COLO829 (cell line): ENCODE measurements at places on chromosomes 5 and 9.

GRCh38 chr9:95750725-95751519, 124.6 kb upstream of the ERCC6L2 start:
- DNase-seq = no peak

DNA sequence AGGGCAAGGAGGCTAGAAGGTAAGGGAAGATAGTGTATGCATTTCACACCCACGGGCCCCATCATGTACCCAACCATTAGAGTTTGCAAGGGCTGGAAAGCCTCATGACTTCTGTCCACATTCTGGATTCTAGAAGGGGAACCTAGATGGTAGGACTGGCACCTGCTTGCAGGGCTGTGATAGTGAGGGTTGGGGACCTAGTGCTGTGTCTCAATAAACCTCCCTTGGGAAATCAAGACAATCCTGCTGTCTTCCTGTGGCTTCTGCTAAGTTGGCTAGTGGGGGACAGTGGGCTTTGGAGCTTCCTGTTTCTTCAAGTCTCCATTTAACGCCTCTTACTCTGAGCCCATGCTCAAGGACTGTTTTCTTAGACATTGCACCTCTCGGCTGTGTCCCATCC, 43.6 kb upstream of the SYNPO start:
- no peak for DNase-seq

GRCh38 chr9:37582548-37583157, 6.5 kb upstream of the FBXO10 start:
- peak; percentile 55 for DNase-seq

DNA sequence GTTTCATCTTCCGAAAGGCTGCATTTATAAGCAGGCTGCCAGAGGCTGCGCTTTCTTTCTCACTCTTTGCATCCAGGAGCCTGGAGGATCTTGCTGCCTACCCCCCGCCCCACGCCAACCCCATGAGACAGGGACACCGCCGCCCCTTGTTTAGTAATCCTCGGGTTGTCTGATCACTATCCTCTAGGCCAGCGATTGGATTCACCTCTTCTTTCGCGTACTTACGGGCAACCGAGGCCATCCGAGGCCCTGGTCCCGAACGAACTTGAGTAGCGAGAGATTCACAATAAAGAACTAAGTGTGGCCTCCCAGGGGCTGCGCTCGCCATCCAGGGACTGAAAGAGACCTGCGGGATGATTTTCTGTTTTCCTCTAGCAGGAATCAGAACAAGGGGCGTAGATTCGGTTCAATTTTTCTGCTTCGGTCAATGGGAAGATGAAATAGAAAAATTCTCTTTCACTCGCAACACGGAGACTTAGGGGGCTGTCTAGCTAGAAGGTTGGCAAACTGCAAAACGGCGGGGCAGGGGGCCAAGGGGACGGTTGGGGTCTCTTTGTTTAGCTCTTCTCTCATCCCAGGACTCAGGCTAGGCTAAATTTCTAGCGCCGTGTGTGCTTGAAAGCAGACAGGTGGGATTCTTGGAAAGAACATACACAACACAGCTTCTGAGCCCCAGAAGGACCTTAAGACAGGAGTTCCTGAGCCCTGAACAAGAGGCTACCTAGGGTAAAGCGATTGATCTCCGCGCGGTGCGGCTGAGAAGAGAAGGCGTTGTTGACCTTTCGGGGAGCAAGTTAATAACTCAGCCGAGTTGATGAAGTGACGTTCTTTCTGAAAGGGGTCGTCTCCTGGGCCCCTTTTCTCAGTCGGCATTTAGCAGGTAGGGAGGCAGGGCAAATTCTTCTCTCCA, 5.8 kb upstream of the ISL1 start:
- DNase-seq = no peak

- DNase-seq = no peak
Measured at GRCh38 chr5:5588386-5588785, 165.9 kb downstream of the ICE1 start.

DNA sequence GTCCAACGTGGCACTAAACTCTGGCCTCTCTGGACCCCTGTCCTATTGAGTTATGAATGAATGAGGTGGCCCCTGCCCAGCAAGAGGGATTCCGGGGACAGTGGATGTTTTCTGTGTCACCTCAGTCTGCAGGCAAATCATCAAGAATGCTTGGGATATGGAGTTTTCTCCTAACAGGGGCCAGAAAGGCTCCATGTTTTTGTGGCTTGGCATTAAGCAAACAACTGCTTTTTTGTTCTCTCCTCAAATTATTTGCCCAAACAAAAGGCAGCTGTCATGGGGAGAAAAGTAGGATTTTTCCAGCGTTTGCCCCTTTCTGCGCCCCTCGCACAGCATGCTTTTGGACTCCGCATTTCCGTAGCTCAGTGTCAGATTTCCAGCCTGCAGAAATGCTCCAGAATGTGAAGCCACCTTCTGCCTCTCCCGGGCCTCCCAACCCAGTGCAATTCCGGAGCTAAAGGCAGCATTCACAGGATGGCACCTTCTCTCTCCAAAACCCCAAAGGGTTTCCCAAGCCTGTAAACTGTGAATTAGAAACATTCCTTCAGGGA, 553.3 kb downstream of the CCDC171 start:
- no peak for DNase-seq

GRCh38 chr9:115850548-115851304, 302.9 kb upstream of the PAPPA start:
- DNase-seq = no peak
